ENCODE measurements at places on chromosomes 16 and 17.
A peak's percentile ranks its signal among the peaks of the same experiment; 100 is the strongest.

DNA sequence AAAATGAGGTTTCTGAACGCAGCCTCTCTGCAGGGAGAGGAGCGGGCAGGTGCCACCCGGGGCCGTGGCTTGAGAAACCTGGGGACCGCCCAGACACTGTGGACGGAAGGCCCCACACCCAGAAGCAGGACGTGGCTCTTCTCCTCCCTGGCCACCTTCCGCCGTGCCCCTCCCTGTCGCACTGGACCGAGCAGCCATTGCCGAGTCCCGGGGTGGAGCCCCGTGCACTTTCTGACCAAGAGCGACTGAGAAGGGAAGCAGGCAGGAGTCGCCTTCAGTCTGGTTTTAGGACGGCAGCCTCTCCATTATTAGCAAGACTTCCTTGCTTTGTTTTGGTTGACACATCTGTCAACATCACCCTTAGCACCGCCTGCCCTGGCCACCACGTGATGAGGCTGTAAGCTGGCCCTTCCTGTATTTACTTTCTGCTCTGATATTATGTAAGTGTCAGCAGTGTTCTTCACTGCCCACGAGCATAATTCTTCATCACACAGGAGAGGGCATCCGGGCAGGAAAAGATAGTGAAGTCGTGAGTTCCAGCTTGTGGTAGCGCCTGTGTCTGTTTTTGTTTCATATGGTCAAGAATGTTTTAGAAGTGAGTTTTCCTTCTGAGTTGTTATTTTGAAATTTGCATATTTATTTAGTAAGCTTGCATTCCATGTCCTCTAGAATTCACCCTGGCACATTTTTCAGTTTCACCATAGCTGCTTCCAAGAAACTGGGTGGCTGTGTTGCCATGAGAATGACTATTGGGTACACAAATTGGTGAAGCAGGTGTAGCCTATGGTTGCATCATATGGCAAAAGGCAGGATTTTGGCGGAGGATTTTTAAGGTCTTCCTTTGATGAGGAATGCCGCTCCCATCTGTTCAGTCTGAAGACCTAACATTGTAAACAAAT is 1.0 kb downstream of the HERPUD1 start:
- peak; percentile 21 for DNase-seq

DNA sequence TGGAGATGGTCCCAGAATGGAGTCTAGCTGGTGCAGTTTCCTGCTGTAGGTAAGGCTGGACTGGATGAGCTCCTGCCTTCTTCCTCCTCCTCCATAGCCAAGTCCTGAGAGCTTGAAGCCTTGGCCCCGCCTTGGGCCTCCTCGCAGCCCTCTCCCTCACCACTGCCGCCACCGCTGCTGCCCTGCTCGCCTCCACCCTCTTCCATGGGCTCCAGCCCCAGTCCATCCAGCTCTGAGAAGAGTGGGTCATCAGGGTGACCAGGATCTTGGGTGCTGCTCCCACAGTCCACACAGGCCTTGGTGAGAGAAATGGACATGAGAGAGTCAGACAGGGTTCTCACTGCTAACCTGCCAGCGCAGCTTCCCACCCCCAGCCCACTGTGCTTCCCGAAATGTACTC is 11.2 kb downstream of the PER1 start:
- no peak for DNase-seq

DNA sequence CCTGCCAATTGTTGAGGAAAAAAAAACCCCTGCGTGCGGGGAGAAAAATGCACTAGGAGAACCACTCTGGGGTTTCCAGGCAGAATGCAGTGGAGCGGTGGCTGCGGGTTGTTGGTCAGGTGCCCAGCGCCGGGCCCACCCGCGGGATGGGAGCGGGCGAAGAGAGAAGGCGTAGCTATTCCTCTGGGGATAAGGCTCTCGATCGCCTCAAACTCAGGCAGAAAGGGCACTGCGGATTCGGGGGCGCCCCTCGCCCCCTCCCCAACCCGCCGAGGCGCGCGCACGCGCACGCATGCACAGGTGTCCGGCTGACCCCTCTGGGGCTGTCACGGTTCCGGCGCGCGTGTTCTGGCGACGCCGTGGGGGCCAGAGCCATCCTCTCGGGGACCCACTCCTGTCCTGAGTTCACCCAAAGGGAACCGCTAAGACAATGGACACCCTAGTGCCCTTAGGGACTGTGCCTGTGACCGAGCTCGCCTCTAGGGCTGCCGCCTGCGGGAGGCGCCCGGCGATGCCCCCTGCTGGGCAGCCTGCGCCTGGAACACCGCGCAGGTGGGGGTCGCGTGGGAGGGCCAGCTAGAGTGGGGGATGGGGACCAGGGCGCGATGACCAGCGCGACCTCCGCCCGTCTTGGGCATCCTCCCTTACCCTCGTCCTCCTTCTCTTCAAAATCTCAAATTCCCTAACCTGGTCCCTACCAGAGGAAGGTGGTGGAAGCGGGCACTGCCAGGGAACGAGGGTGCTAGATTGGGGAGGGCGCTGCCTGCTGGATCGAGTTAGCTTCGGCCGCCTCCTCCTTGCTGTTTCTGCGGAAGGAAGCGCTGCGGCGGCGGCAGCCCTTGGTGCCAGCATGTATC is 14.4 kb upstream of the CBX8 start:
- peak; percentile 56 for DNase-seq

- peak; percentile 4 for DNase-seq
Measured at GRCh38 chr17:79655672-79656290, 44.9 kb upstream of the RBFOX3 start.

DNA sequence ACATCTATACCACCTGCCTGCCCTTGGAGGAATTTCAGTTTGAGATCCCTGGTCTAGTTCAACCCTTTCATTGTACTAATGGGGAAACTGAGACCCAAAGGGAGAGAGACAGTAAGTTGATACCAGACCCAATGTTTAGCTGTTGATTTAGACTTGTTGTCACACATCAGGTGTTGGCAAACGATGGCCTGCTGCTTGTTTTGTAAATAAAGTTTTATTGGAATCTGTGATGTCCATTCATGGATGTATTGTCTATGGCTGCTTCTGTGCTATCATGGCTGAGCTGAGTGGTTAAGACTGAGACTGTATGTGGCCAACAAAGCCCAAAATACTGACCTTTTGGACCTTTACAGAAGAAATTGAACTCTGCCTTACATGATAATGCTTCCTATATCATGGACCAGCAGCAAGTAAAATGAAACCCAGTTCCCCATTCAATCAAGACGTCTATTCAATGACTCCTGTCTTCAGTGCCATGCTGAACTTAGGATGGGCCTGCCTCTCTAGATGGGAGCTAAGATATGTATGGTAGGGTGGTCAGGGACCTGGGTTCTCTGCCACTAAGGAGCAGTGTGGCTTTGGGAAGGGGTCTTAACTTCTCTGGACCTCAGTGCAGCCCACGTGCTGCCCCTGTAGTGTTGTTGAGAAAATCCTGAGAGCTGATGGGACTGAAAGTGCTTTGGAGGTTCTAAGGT is 111.0 kb downstream of the IRX5 start:
- no peak for DNase-seq

- no peak for DNase-seq
Measured at GRCh38 chr17:74916136-74916850, 6.8 kb downstream of the USH1G start.

- DNase-seq: no peak
Measured at GRCh38 chr17:68205808-68206720, 41.8 kb upstream of the AMZ2 start.

GRCh38 chr16:10261077-10261476 is 78.8 kb upstream of the GRIN2A start:
- no peak for DNase-seq

- DNase-seq: no peak
Measured at GRCh38 chr17:57615836-57616757, 129.0 kb downstream of the CCDC182 start.

Measured in progenitor cell of endocrine pancreas (in vitro differentiated cells).